ENCODE measurements at places on chromosomes 11 and 22.
A peak's percentile ranks its signal among the peaks of the same experiment; 100 is the strongest.

- DNase-seq: no peak
Observed at GRCh38 chr22:46561435-46561905, 24.1 kb upstream of the CELSR1 start.

DNA sequence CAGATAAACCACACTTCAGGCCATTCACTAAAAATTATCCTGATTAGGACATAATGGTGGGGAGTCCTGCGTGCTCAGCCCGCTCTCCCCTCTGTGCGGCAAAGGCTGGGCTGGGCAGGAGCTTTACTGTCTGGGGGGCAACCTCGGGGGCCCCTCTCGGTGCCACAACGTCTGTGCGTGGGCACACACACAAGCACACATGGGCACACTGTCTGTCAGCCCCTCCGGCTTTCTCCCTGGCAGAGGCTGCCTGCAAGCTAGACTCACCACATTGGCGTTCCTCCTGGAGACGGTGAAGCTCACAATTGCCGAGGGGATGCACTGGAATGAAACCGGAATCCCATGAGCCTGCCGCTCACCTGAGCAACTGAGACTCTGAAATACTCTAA lies 5.2 kb downstream of the MLC1 start:
- DNase-seq: no peak

- no peak for DNase-seq
Observed at GRCh38 chr11:39542460-39542859, 1917.0 kb downstream of the LRRC4C start.

DNA sequence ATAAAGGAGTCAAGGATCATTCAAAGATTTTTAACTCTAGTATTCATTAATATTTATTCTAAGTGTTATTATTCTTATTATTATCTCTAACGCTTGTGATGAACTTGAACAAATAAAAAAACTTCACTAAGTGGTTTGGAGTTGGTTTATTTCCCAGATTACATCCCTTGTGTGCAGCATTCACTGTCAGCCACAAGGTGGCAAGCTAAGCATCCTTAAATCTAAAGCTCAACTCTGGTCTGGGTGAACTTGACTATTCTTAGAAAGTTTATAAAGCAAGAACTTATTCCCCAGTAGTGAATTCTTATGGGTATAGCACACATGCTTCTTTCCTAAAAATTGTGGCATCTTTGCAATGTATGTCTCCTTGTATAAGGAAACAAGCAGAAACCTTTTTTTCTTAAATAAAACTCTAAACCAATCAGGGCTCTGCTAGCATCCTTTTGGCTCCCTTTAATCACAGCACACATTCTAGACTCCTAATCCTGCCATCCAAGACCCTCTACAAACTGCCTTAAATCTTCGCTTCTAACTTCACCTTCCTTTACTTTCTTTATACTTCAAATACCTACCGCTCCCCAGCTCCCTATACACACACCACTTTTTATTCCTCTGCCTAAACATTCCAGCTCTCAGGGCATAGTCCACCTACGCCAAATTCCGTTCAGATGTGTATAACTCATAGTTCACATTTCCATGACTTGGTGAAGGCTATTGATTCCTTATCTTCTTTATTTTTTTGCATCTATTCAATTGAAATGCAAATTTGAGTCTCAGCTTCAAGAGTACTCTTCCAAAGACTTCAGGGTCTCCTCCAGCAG lies 1068.8 kb downstream of the DLG2 start:
- DNase-seq: no peak

DNA sequence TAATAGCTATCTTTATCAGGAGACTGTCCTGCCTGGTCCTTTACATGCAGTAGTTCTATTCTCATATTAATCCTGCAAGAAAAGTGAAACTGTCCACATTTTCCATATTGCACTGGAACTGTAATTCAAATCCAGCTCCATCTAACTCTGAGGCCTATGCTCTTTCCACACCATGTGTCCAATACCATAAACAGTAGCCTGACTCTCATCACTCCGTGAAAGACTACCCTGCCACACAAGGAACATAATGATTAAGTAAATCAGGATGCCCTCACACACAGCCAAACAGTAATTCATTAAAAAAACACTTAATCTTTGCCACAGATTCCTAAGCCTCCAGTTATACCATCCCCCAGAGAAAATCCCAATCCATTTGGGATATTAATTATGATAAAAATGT lies 285.3 kb upstream of the PITPNB start:
- no peak for DNase-seq

- no peak for DNase-seq
Observed at GRCh38 chr11:95067841-95068219, 1.1 kb downstream of the SRSF8 start.

GRCh38 chr11:87173185-87174039 lies 135.7 kb downstream of the TMEM135 start:
- DNase-seq: no peak

DNA sequence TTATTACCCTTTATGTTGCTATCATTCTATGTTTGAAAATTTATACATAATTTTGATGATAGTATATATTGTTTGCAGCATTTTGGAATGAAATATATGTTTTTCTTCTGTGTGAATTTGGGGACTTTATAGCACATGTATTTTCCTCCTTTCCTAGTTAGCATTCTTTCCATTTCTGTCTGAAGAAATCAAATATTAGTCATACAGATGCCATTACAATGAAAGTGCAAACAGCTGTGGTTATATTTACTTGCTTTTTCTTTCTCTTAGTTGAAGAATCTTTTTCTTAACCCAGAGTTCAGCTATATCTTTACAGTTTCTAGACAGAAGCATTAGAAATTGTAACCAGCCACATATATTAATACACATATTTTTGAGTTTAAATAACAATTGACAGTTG lies 753.1 kb upstream of the ARHGAP42 start:
- DNase-seq: no peak

DNA sequence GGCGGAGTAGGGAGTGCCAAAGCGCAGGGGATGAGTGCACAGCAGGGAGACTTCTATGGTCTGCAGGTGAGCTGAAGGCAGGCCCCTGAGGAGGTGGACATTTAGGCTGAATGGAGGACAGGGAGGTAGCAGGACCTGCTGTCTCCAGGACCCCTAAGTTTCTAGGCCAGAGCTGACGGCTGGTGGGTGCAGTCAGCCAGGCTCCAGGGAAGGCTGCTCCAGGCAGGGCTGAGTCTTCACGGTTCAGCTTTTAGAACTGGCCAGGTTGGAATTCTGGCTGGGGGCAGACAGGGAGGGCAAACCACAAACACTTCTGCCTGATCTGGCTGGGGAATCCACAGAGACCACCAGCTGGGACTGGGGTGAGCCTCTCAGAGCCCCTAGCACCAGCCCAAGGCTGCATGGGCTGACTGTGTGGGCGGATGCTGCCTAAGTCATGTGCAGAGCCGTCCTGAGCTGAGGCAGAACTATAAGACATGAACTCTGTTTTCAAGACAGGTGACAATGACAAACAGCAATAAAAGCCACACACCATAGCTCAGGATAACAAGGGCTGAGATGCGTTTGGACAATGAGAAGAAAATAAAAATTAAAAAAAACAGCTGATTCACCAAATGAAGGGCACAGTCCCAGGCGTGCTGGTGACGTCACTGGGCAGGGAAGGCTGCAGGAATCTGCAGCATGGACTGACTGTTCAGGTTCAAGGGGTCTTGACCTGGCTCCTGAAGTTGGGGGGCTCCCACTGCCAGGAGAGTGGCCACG lies 10.4 kb upstream of the MALAT1 start:
- no peak for DNase-seq

GRCh38 chr11:94449029-94449428 lies 44.6 kb downstream of the MRE11 start:
- DNase-seq: no peak

- no peak for DNase-seq
Observed at GRCh38 chr11:6402061-6402470, 11.8 kb downstream of the SMPD1 start.

- no peak for DNase-seq
Observed at GRCh38 chr22:38788021-38788816, 5.7 kb downstream of the DNAL4 start.

GRCh38 chr11:72824811-72825505 lies 10.7 kb downstream of the ATG16L2 start:
- DNase-seq: no peak

- DNase-seq: no peak
Observed at GRCh38 chr11:33005175-33005574, 10.5 kb upstream of the DEPDC7 start.

GRCh38 chr11:93487032-93487483 lies 56.1 kb downstream of the SMCO4 start:
- no peak for DNase-seq

DNA sequence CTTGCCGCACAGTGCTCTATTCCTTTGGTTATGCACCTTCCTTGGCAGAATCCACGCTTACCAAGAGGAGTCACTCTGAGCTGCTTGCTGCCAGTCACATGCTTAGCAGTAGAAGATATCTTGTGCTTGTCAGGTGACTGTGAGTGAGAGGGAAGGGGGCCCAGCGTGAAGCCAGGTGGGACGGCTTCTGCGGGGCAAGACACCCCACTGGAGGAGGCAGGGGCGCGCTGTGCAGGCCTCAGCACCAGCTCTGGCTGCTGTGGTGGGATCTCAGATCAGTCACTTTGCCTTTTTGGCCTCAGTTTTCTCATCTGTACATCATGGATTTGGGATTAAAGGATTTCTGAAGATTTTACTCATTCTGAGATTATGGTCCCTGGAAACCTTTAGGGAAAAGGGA lies 63.9 kb upstream of the B3GAT1 start:
- DNase-seq: no peak

- no peak for DNase-seq
Observed at GRCh38 chr11:78715639-78716311, 141.1 kb upstream of the NARS2 start.

DNA sequence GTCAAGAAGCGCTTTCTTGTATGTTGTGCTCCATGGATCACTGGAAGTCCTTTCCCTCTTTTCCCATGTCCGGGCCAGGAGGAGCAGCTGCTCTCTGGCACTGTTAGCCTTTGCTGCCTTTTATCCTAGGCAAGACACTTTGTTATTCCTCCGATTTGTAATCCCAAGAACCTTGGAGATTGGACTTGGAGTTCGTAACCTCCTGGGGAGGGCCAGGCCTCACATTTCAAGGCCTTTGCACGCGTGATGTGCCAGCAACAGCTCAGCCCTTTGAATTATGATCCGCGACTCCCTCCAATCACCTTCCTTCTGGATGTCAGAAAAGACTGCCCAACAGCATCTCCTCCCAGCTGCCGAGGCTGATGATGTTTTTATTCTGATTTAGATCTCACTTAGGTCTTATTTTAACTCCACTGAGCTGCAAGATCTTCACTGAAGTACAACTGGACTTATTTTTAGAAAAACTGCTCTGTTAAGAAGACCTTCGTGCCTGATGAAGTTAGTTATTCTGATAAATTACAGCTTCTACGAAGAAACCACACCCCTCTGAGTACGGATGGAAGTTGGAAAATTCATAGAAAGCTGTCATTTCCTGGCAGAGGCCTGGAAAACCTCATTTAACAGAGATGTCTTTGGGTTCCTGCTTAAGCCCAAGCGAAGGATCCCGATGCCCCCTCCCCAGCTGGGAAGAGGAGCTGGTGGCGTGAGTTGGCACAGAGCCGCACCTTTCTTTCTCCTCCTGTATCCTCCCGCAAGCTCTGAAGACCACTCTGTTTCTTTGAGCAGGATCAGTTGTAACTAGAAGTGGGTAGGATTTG lies 62.4 kb downstream of the PARVB start:
- no peak for DNase-seq

- DNase-seq: no peak
Observed at GRCh38 chr11:60700689-60701468, 1.5 kb downstream of the MS4A8 start.

DNA sequence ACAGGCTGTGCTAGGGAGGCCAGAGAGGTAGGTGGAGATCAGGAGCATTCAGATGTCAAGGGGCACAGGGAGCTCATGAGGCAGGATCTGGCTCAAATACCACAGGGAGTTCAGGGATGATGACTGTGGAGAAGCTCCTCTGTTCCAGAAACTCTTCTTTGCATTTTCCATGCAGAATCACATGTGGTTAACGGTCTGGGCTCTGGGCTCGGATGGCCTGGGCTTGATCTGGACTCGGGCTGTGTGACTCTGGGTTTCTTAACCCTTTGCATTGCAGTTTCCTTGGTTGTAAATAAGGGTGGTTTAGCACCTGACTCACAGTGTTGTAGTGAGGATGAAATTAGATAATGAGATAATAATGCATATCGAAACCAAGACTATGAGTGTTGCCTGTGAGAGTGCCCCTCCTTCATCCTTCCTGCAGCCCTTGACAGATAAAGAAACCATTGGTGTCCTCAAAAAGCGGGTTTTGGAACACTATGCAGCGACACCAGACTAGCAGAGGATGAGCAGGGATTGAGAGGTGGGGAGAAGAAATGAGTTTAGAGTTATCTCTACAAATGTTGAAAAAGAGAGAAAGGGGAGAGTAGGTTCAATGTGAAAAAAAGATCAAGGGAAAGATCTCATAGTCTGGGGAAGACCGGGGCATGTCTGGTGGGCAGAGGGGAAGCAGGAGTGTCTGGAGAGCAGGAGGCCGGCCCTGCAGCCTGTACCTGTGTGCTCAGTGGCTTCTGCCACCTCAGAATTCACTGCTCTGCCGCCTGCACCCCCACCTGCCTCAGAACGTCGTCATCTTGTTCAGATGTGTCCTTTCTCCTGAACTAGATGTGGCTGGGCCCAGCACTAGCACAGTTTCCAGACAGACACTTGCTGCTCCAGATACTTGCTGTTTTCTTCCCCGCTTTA lies 197.8 kb upstream of the SORL1-AS1 start:
- DNase-seq: no peak

DNA sequence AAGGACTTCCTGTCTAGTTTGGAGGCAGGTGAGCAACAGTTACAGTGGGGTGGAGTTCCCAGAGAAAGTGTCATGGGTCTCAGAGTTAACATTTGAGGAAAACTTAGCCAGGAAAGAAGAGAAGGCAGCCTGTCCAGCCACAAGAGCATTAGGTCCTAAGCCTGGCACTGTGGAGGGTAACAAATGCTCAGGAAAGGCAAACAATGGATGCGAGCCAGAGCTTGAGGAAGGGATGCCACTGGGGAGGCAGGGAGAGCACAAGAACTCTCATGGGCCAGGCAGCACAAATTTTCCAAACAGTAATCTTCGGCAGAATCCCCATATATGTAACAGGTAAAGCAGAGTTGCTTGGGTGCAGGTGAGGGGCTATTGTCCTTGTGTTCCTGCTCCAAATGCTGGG lies 8.0 kb upstream of the SERPIND1 start:
- no peak for DNase-seq

DNA sequence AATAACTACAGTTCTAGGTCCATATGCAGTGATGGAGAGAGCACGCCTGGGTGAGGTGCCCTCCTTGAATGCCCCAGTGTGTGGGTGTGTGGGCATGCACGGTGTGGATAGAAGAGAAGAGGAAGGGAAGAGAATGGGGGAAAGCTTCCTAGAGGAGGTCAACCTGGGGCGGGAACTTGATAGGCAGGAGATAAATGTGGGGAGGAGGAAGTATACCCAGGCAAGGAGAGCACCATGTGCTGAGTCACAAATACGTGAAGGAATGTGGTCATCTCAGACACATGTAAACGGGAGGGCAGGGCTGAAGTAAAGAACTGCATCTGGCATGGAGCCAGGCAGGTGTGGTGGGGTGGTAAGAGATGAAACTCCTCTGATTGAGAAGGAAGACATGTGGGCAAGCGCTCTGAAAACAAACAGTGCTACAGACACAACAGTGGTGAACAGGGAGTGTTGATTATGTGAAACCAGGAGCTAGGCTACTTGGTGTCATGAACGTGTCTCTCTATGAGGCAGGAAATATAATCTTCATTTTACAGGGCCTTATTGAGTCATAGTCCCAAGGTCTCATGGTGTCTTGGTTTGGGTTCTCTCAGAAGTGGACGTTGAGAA lies 61.5 kb upstream of the EED start:
- DNase-seq: peak; percentile 32
